ENCODE measurements at places on chromosomes 5 and 9.
A peak's percentile ranks its signal among the peaks of the same experiment; 100 is the strongest.

DNA sequence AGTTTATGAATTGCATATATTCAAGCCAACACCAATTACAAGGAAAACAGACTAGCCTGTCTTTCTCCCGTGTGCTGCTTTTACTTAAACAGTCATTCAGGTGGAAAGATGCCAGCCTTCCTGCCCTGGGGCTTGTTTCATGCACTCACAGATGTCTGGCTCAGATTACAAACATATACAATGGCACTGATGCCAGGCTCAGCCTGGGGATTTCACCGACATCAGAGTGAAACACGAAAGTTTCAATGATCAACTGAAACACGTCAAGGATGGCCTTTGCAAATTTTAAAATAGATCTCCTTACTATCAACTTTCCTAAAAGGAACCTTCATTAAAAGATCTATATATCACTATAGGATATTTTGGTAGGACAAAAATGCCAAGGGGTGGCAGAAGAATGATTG lies 1576.5 kb downstream of the EFNA5 start:
- H3K27me3 ChIP-seq, result no peaks in the 10 kb centered on the region
- peak; percentile 76 for DNase-seq
- H3K4me3 ChIP-seq, result no peak overlapping the region
- no peaks in the 10 kb centered on the region for H3K36me3 ChIP-seq
- H3K4me1 ChIP-seq, result peaks cover 4% of the 10 kb centered on the region

- no peaks in the 10 kb centered on the region for H3K36me3 ChIP-seq
- H3K27me3 ChIP-seq, result no peaks in the 10 kb centered on the region
- no peaks in the 10 kb centered on the region for H3K4me1 ChIP-seq
- DNase-seq, result no peak
- H3K27ac ChIP-seq, result no peak overlapping the region
Observed at GRCh38 chr9:129685220-129685932, 19.9 kb downstream of the PRRX2 start.

DNA sequence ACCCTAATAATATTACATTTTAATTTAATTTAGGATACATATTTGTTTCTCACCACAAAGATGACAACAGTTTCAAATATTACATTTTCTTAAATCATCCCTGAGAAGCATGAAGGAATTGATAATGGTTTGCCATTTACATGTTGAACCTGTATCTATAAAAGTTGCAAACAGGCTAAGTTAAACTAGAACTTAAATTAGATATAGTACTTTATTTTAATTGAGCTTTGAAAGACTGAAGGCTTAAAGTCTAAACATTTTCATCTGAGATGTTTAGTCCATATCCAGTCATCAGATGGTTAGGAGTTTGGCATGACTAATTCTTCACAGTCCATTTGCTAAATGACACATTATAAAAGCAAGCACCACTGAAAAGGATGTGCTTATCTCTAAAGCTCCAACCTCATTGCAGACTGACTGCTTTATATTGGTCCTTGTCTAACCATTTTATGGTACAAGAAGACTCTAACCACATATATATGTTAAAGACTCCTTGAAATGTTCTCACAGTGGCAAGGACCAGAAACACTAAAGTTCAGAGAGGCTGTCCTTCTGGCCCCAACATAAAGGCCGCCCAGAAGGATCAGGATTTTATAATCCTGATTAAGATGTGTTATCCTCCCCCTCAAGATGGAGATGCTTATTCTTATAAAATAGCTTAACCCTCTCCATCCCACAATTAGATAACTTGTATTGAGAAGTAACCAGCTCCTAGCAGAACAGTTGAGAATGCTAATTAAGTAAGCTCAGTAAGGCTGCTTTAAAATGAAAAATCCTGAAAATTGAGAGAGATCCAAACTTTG lies 25.8 kb downstream of the WNT8A start:
- H3K27ac ChIP-seq, result no peak overlapping the region
- no peaks in the 10 kb centered on the region for H3K36me3 ChIP-seq
- peaks cover 14% of the 10 kb centered on the region for H3K27me3 ChIP-seq
- H3K4me3 ChIP-seq, result no peak overlapping the region
- no peaks in the 10 kb centered on the region for H3K4me1 ChIP-seq
- DNase-seq, result no peak

- no peak overlapping the region for H3K4me3 ChIP-seq
- H3K27me3 ChIP-seq, result peaks cover 2% of the 10 kb centered on the region
- no peak overlapping the region for H3K27ac ChIP-seq
- H3K36me3 ChIP-seq, result no peaks in the 10 kb centered on the region
Observed at GRCh38 chr5:54876976-54877375, 108.4 kb downstream of the ESM1 start.

GRCh38 chr9:123771690-123772089 lies 158.2 kb downstream of the DENND1A start:
- H3K27ac ChIP-seq, result no peak overlapping the region
- no peaks in the 10 kb centered on the region for H3K36me3 ChIP-seq
- no peak for DNase-seq
- no peaks in the 10 kb centered on the region for H3K4me1 ChIP-seq

DNA sequence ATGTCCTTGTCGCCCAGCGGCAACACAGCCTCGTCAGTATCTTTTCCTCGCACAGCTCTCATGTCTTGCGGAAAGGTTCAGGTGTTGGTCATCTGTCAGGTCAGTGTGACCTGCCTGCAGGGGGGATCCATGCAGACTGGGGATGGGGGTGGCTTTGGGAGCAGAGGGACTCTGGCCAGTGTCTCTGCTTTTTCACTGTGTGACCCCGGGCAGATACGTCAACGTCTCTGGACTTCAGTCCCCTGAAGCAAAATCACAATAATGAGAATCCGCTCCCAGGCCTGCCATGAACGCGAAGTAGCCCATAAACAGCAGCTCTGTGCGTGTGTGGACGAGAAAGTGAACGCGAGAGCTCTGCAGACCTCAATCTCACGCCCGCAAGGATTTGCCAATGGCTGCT lies 75.7 kb upstream of the FCN1 start:
- no peaks in the 10 kb centered on the region for H3K36me3 ChIP-seq
- H3K4me1 ChIP-seq, result no peaks in the 10 kb centered on the region
- DNase-seq, result no peak
- H3K27me3 ChIP-seq, result no peaks in the 10 kb centered on the region
- no peak overlapping the region for H3K27ac ChIP-seq

GRCh38 chr9:33099754-33100153 lies 23.3 kb upstream of the SMU1 start:
- H3K36me3 ChIP-seq, result no peaks in the 10 kb centered on the region
- H3K27me3 ChIP-seq, result no peaks in the 10 kb centered on the region
- no peak overlapping the region for H3K27ac ChIP-seq

- H3K27me3 ChIP-seq, result no peaks in the 10 kb centered on the region
- H3K4me1 ChIP-seq, result no peaks in the 10 kb centered on the region
- no peak overlapping the region for H3K4me3 ChIP-seq
- no peak overlapping the region for H3K27ac ChIP-seq
Observed at GRCh38 chr5:55492449-55492848, 42.3 kb downstream of the PLPP1 start.

DNA sequence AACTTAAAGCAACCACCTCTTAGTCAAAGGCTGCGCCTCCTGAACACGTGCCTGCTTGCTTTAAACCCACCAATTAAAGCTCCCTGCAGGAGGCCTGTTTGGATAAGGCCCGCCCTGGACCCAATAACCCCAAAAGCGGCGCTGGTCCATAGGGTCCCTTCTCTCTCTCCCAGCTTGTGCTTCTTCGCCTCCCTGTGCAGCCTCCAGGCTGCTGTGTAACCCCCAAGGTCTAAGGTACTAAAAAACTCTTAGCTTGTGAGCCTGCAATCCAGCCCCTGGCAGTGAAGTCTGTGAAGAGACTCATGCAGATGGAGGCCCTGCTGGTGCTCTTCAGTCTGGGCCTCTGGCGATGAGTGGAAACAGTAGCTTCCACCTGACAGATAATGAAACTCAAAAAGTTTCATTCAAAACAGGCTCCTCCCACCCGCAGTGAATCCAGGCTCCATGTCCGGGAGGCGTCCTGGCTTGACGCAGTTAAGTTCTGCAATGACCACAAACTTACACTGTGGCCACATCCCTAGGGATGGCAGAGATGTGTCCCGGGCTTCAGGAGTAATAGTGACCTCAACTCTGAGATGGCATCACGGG lies 97.3 kb downstream of the PRRT1B start:
- DNase-seq, result no peak
- no peak overlapping the region for H3K27ac ChIP-seq
- H3K36me3 ChIP-seq, result no peaks in the 10 kb centered on the region
- H3K4me3 ChIP-seq, result no peak overlapping the region
- no peaks in the 10 kb centered on the region for H3K27me3 ChIP-seq

- no peaks in the 10 kb centered on the region for H3K4me1 ChIP-seq
- H3K27ac ChIP-seq, result no peak overlapping the region
- no peaks in the 10 kb centered on the region for H3K27me3 ChIP-seq
- H3K36me3 ChIP-seq, result no peaks in the 10 kb centered on the region
Observed at GRCh38 chr9:109307380-109308240, 13.2 kb downstream of the EPB41L4B start.

DNA sequence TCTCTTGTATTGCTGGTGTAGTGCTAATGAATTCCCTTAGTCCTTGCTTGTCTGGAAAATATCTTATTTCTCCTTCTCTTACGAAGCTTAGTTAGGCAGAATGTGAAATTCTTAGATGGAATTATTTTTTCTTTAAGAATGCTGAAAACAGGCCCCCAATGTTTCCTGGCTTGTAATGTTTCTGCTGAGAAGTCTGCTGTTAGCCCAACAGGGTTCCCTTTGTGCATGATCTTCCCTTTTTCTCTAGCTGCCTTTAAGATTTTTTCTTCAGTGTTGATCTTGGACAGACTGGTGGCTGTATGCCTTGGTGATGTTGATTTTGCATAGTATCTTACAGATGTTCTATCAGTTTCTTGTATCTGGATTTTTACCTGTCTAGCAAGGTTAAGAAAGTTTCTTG lies 191.3 kb upstream of the DMRTA1 start:
- peaks cover 10% of the 10 kb centered on the region for H3K27me3 ChIP-seq
- DNase-seq, result no peak

DNA sequence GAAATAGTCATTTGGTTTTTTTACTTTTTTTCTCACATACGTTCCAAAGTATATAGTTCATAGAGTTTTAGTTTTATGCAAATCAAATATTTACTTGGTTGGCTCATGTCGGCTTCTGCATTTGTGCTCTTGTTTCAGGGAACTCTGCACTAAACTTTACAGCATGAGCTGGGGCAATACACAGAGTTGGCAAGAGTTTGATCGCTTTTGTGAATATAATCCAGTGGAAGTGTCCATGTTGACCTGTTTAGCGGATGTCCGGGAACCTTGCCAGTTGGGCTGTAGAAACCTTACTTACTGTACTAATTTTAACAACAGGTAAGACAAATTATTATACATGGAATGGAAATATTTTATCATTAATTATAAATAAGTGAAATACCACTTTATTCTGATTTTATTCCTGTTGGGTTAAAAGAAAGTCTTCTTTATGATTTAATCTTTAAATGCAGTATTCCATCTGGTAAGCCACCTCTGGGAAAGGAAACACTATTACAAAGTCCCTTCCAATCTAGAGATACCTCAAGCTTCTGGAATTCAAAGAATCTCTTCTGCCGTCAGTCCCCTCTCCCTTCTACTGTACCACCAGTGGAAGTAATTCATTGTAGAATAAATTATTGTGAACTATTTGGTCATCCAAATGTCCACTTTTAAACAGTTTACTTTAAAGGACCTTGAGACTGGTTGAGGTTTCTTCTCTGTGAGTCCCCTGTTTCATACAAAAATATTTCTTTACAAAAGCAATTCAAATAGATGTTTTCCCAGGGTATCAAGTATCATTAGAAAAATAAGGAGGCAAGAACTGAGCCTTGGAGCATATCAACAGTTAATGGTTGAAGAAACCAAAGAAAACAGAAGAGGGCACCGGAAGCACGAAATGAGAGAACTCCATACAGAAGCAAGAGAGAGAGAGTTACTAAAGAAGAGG lies 45.2 kb upstream of the GLIPR2 start:
- H3K36me3 ChIP-seq, result no peaks in the 10 kb centered on the region
- H3K27ac ChIP-seq, result peak overlapping the region; percentile 85
- H3K4me1 ChIP-seq, result peaks cover 18% of the 10 kb centered on the region
- no peak overlapping the region for H3K4me3 ChIP-seq
- peak; percentile 83 for DNase-seq

DNA sequence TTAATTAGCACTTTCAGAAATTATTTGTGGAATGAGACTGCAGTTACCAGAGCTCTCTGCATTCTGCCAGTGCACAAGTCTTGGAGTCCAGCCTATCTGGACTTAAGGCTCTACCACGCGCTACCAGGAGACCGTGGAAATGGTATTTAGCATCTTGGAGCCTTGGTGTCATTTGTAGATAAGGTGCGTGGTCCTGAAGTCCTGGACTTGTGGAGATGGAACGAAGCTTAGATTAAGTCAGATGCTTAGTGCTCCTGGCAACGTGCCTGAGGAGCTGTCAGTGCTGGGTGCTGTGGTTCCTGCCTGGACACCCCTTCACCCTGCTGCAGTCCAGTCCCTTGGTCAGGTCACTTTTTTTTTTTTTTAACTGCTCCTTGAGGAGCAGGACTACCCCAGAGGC lies 59.7 kb downstream of the RCL1 start:
- no peak overlapping the region for H3K4me3 ChIP-seq
- peaks cover 2% of the 10 kb centered on the region for H3K36me3 ChIP-seq
- H3K4me1 ChIP-seq, result no peaks in the 10 kb centered on the region
- no peaks in the 10 kb centered on the region for H3K27me3 ChIP-seq
- no peak for DNase-seq

GRCh38 chr5:78899922-78900362 lies 85.2 kb downstream of the ARSB start:
- no peaks in the 10 kb centered on the region for H3K4me1 ChIP-seq
- H3K4me3 ChIP-seq, result no peak overlapping the region
- no peaks in the 10 kb centered on the region for H3K36me3 ChIP-seq
- no peak overlapping the region for H3K27ac ChIP-seq
- peak; percentile 69 for DNase-seq

DNA sequence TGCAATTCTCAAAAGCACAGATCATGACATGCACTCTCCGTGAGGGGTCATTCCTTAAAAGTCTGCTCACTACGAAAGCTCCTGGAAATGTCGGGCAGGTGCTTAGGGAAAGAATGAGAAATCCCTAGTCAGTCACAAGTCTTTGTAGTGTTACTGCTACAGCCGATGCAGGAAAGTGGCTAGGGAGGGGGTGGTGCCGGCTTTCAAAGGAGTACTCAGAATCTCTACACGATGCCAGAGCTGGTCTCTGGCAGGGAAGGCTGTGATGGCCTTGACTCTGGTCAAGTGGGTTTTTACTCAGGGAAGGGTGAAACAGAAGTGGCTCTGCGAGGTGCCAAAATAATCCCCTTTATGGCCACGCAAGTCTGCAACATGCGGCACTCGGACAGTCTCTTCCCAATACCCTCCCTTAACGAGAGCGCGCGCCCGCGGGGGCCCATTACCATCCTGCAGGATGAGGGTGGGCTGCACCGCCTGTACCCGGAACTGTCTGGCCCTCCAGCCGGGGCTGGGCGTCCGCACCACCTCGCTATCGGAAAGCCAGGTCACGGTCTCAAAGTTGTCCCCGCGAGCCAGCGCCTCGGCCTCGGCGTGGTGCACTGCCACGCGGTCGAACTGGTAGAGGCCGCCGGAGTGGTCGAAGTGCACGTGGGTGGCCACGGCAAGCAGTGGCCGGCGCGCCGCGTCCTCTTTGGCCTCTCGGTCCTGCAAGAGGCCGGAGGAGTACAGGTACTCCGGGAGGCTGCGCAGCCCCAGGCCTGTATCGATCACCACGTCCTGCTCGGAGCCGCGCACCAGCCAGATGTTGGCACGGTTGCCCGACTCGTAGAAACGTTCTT lies 956 bp downstream of the MBLAC2 start:
- no peak overlapping the region for H3K27ac ChIP-seq
- peaks cover 15% of the 10 kb centered on the region for H3K4me1 ChIP-seq
- no peaks in the 10 kb centered on the region for H3K36me3 ChIP-seq
- H3K27me3 ChIP-seq, result no peaks in the 10 kb centered on the region

GRCh38 chr9:131736431-131736830 lies 3.4 kb downstream of the RAPGEF1 start:
- no peaks in the 10 kb centered on the region for H3K36me3 ChIP-seq
- peak; percentile 51 for DNase-seq
- peak overlapping the region; percentile 87 for H3K27ac ChIP-seq
- peaks cover 67% of the 10 kb centered on the region for H3K4me1 ChIP-seq

Measured in endothelial cell of umbilical vein (primary cell).